ENCODE measurements at places on chromosomes 2 and 18.

- no peak for DNase-seq
Measured at GRCh38 chr2:129865976-129866375, 113.5 kb upstream of the RAB6C start.

- DNase-seq = no peak
Measured at GRCh38 chr18:24786027-24786426, 325.6 kb downstream of the HRH4 start.

- no peak for DNase-seq
Measured at GRCh38 chr2:234739061-234739460, 212.8 kb upstream of the SH3BP4 start.

DNA sequence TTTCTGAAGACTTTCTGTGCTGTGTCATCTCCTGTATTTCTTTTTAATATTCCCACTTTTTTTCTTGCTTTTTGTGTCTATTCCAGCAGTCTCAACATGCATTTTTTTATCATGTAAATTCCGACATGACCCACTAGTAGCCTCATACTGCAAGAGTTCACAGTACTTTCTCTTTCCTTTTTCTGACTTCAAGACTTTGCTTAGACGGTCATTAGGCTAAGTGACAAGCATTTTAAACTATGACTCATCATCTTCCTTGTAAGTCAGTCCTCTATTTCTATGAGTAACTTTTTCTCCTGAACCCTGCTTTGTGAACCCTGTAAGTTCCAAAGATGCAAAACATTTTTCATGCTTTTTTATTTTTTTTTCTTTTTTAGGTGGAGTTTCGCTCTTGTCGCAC is 381.2 kb downstream of the TXNL1 start:
- no peak for DNase-seq

DNA sequence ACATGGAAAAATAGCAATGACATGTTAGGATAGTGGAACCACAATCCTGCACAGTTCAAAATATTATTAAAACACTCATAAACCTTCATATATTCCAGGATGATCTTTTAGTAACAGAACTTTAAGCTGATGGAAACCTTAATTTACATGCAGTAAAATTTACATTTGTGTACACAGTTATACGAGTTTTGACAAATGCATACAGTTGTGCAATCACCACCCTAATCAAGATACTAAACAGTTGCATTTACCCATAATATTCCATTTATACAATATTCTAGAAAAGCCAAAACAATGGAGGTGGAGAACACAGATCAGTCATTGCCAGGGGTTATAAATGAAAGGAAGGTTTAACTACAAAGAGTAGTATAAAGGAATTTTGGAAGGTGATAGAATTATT is 117.6 kb downstream of the EXOC6B start:
- DNase-seq = no peak

DNA sequence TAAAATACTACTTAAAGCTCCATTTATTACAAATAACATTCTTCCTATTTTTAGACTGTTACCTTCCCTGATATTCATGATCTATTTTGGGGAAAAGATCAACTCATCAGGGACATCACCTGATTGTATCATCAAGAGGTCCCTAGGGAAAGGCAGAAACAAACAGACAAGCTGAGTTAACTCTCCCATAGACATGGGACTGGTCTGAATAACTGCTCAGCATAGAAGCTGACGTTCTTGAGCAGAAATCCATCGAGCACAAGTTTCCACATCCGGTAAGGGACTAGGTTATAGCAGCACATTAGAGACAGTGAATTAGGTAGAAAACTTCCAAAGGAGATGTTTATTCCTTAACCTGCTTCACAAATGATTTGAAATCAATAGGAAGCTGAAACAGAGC is 1100.4 kb upstream of the SLC39A10 start:
- DNase-seq = no peak

DNA sequence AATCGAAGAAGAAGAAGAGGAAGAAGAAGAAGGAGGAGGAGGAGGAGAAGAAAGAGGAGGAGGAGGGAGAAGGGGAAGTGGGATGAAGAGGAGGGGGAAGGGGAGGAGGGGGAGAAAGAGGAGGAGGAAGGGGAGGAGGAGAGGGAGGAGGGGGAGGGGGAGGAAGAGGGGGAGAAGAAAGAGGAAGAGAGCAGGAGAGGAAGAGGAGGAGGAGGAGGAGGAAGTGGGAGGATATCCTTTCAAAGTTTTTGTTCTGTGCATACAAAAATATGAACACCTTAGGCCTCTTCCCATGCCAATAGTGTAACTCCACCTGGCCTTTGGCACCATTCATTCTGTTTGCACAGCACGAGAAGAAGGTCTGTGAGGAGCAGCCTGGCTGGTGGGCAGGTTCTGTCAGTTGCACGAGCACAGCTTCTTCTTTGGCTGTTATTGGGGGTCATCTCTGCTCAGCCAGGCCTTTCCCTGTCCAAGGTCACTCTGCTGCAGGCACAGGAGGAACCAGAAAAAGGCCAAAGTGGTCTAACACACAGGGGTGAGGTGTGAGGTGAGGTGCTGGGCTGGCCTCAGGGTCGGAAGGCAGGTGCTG is 25.8 kb upstream of the PLB1 start:
- DNase-seq = peak; percentile 71

- no peak for DNase-seq
Measured at GRCh38 chr18:11148680-11149440, 509 bp downstream of the PIEZO2 start.

GRCh38 chr2:168157926-168158325 is 89.5 kb downstream of the STK39 start:
- DNase-seq = no peak

GRCh38 chr2:162074928-162075688 is 1.1 kb upstream of the DPP4 start:
- DNase-seq = no peak

DNA sequence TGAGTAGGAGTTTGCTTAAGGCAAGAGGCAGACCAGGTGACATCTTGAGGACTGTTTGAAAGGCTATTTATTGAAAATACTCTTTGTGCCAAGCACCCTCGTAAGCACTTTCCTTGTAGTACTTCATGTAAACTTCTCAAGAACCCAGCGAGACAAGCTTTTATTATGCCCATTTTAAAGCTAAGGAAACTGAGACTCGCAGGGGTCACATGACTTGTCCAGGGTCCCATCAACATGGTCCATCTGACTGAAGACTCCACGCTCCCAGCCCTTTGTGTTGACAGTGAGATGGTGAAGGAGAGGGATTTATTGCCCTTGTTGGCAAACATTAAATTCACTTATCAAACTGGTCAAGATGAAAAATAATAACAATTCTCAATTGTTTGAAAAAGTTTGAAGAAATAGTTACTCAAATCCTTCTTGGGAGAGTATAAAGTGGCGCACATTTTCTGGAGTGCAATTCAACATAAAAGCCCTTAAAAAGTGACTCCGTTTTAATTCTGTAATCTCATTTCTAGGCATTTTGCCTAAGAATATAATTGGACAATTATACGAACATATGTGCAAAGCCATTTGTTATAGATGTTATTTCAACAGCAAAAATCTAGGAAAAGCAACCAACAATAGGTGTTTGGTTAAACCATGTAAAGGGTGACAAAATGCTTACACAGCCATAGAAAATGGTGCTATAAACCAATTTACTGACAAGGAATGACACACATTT is 270.5 kb upstream of the NCKAP5 start:
- DNase-seq = no peak

DNA sequence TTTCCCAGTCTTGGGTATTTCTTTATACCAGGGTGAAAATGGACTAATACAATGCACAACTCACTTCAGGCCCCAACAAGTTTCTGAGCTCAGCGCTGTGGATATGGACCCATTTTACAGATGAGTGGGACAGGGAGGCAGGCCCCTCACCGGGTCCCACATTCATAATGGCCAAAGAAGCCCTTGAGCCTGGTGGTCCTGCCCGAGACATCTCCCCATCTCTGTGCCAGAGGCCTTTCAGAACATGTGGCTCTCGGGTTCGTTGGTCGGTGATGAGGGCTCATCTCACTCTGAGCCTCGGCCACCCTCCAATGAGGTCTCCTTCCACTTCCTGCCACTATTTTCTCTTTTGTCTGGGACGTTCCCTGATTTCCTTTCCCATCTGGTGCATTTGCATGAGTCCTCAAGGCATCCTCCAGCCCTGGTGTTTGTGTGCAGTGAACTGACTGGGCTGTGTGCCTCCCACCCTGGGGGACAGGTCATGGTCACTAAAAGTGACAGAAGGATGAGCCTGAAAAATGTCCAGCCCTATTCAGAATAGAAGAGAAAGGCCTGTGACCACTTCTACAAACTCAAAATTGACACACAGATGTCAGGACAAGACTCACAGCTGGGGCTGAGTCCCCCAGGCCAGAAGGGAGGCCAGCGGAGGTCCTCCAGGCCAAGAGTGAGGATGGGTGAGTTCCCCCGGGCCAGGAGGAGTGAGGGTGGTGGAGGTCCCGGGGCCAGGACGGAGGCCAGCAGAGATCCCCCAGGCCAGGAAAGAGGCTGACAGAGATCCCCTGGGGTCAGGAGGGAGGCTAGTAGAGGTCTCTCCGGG is 134.5 kb downstream of the PTGR3 start:
- DNase-seq = no peak
